CD4-positive, alpha-beta memory T cell (primary cell): ENCODE measurements at places on chromosomes 1 and 21. TPM values are rescaled to one million over a fixed set of nuclear protein-coding genes. Genes with fewer than 3 reads are reported as not detected.

DNA sequence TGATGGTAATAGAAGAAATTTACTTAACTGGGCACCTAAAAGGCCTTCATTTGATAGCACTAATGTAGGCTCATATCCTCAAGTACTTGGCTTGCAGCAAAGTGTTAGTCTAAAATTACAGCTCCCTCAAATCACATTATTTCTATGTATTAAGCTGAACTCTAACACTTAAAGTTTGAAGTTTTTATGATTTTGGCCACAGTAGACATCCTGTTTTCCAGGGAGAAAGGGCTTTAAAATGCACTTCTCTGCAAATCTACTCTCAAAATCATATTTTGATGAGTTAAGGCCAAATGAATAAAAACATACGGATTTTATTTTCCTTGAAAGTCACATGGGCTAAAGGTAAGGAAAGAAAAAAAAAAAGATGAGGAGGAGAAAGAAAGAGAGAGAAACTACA lies 575.5 kb downstream of the PLPP3 start:
- DNase-seq = no peak

DNA sequence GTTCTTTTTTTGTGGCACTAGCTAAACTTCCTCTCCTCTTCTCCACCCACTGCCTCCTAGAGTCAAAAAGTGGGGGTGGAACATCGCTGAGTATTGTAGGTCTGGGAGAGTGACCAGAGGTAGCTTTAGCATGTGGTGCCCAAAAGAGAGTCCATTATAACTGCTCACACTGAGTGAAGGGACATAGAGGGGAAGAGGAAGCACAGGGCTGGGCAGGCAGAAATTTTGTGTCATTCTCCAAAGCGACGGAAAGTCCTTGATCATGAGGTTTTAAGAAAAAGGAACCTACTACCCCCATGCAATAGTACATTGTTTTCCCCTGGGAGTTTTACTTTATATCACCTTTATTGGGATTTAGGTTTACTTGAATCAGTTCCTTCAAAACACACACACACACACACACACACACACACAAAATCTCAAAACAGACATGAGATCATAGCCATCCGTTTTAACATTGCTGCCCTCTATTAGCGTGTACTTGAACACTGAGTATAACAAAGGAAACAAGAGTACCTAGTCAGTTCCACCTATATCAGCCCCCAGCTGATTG lies 4.1 kb downstream of the CD84 start:
- DNase-seq = no peak

The TP73 gene
- total RNA-seq = not detected

DNA sequence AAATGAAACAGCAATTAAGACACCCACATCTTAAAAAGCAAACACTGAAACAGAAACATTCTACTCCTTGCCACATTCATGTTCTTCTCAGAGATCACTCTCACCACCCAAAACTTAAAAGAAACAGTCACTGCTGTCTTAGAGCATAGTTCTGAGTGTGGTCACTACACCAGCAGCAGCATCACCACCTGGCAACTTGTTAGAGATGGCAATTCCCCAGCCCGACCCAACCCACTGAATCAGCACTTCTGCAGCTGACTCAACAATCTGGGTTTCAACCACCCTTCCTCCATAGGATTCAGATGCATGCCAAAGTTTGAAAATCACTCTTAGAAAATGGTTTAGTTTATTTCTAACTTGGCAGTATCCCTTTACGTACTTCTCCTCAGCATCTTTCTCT lies 126.1 kb downstream of the CDC42BPA start:
- DNase-seq = no peak

GRCh38 chr1:109468903-109469302 lies 2.6 kb downstream of the SYPL2 start:
- DNase-seq = no peak

The HRNR gene
- total RNA-seq = not detected

DNA sequence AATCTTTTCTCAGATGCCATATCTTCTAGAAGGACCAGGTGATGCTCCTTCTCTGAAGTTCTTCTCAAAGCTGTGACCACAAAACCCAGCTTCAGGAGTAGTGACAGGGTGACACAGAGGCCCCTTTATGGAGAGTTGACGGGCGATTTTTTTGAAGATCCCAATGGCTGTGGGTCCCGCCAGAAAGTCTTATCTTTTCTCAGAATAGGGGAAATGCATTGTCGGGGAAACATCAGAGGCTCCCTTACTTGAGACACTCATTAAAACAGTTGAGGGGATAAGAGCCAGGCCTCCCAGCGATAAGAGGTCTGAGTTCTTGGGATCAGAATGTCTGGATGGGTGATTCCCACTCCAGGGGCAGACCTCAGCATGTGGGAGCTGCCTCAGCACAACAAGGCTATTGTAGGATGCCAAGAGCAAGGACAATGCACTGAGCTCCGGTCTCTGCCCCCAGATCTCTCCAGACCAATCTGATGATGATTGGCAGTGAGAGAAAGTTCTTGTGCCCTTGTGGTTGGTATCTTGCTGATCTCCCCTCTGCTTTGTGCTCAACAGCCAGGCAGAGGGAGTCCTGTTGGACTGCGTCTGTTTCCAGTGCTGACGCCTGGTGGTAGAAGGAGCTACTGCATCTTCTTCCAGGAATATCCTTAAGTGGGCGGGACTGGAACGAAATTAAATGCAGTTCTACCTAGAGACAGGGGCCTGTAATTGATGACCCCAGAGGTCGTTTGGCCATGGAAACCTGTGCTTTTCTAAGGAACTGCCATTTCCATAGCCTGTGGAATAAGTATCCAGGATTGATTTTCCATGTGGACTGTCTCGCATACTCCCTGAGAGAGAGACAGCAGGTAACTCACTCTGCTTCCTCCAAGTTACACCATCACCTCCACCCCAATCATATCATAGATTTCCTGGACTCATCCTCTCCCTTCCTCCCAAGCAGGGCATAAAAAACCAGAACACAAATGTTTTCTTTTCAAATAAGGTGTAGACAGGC lies 6.8 kb upstream of the ACKR1 start:
- DNase-seq = no peak

- peak; percentile 15 for DNase-seq
Measured at GRCh38 chr1:46062651-46063319, 69.6 kb downstream of the PIK3R3 start.

The AMY2A gene
- total RNA-seq = not detected

- no peak for DNase-seq
Measured at GRCh38 chr1:164648636-164649035, 89.7 kb downstream of the PBX1 start.

The FCGR3A gene
- 0.81 TPM for total RNA-seq

- DNase-seq = no peak
Measured at GRCh38 chr21:20527731-20528460, 470.3 kb upstream of the NCAM2 start.

DNA sequence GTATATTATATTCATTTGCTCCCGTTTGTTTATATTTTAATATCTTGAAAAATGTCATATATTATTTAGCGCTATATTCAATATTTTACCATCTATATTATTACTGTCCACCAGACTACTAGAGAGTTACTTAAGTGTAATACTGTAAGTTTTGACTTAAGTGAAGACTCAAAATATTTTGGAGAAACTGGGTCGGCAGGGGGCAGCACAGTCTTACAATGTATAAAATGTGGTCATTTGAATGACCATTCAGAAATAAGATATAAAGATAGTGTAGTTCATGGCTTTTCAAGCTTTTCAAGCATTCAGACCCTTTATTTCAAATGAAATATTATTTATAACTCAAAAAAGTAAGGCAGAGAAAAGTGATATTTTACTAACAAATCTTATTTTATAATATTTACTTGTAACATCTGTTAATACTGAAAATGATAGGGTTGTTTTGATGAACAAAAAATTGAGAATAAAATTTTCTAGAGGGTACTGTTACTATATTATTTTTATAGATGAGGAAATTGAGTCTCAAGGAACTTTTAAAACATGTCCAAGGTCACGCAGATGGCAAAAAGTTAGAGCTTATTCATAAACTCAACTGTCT lies 89.0 kb upstream of the SERTAD4 start:
- DNase-seq = no peak

DNA sequence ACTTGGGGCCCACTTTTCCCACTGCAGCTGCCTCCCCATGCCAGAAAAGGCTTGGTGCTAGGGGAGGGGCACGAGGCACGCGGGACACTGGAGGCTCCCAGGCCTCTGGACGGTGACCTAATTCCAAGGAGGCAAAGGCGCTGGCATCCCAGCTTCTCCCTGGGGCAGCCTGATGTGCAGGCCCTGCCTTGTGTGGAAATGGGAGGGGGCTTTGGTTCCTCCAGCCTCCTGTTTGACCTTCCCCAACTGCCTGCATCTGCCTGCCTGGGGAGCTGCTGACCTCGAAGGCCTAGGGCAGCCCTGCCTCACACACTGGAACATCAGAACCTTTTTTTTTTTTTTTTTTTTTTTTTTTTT lies 39.9 kb downstream of the KIAA1614 start:
- no peak for DNase-seq

The RPE65 gene
- not detected for total RNA-seq

GRCh38 chr1:93758842-93759515 lies 77.3 kb upstream of the BCAR3 start:
- no peak for DNase-seq

The CR1L gene
- 0.19 TPM for total RNA-seq

The LCE1D gene
- total RNA-seq = not detected

DNA sequence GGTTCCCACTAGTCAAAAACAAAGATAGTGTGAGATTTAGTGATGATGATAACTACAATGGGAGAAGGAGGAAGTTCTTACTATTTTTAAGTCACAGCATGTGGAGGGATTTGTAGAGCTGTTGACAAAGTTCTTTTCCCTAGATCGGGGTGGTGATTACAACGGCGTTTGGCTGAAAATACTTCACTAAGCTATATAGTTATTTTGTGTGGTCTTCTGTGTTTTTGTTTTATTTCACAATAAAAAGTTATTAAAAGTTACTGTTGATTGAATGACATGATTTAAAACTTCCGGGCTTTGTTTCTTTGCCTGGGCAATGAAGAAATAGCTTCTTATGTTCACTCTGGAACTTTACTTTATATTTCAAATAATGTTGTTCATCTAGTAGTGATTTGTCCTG lies 47.3 kb upstream of the SSX2IP start:
- DNase-seq = no peak

The FNBP1L gene
- 2.2 TPM for total RNA-seq

GRCh38 chr1:15948091-15948591 lies 27.8 kb downstream of the ZBTB17 start:
- DNase-seq = no peak

DNA sequence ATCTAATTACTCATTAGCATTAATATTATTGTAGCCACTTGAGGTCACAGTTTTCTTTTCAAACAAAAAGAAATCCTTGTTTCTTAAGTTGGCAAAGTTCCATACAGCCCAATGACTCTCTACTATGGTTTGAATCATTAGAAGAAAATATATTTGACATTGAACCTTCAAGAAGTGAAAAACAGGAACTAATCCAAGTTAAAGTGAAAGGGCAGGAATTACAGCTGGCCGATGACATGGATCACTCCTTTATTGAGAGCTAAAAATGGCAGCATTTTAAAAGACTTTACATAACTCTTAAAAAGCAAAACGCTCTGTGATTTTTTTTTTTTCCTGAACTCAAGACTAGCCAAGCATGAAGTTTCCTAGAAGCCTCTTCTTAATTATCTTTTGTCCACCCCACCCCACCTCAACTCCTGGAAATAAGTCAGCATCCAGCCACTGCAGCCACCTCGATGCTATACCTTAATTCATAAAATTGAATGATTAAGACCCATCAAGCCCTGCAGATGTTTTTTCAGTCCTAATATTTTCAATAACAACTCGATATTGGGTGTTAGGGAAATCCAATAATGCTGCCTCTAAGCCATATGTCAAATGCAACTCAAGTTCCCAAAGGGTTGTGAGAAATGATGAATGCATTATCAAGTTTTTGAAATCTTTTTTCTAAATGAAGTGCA lies 323.1 kb downstream of the HHIPL2 start:
- DNase-seq = no peak

The MTOR gene
- total RNA-seq = 41.4 TPM

DNA sequence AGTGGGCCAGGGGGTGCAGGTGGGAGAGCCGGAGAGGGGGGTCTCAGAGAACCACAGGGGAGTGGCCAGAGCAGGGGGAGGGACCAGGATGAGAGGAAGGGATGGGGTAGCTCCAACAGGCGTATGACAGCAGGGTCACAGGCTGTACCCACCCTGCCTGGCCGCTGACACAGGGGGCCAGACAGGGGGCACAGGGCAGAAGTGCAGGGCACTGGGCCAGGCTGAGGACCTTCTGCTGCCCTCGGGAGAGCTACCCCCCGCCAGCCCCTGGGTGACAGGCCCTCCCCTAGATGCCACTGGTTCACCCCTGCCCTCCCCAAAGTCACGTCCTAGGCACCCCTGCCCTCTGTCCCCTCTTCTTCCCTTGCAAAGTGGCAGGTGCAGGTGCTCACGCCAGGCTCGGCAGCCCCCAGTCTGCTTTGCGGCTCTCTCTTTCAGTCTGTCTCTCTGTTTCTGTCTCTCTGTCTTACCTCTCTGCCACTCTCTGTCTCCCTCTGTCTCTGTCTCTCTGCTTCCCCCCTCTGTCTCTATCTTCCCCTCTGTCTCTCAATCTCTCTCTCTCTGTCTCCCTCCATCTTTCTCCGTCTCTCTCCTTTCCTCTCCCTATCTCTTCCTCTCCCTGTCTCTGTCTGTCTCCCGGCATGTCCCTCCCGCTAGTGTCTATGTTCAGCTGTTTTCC lies 48.5 kb downstream of the WNT9A start:
- DNase-seq = no peak

DNA sequence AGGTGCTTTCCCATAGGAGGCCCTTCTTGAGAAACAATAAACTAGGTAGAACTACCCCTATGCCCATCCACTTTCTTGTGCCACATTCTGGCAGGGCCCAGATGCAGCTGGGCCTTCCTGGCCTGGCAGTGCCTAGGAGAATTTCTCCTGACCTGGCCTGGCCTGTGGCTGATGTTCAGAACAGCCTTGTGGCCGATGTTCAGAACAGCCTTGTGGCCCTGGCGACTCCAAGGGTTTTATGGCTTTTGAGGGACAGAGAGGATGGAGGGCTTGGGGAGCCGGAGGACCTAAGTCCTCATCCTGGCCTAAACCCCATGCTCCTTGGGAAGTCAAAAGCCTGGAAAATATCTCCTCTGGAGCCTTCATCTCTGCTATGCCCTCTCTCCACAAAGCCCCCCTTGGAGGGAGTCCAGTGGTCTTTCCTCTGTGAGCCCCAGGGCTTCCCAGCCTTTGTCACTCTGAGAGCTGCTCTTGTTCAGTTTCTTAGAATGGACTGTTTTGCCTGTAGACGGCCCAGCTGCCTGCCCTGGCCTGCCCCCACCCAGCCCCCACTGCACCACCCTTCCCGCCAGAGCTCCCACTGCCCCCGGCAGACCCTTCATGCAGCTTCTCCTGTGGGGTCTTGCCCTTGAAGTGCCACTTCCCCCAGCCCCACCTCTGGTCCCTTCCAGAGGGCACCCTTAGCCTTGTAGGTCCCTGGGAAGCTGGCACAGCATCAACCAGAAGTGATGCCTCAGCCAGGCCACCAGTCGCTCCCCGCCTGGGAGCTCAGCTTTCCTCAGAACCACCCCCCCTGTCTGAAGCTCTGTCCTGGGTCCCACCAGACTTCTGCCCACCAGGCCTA lies 7.0 kb downstream of the GPR37L1 start:
- no peak for DNase-seq

The S100A12 gene
- total RNA-seq = not detected

- no peak for DNase-seq
Measured at GRCh38 chr1:246921481-246921880, 10.3 kb downstream of the AHCTF1 start.

- no peak for DNase-seq
Measured at GRCh38 chr1:77560741-77561140, 121.7 kb downstream of the ZZZ3 start.
